ENCODE measurements at places on chromosomes 12 and 14.
A peak's percentile ranks its signal among the peaks of the same experiment; 100 is the strongest.

GRCh38 chr12:47360093-47360480, 280.3 kb upstream of the AMIGO2 start:
- DNase-seq, result no peak

DNA sequence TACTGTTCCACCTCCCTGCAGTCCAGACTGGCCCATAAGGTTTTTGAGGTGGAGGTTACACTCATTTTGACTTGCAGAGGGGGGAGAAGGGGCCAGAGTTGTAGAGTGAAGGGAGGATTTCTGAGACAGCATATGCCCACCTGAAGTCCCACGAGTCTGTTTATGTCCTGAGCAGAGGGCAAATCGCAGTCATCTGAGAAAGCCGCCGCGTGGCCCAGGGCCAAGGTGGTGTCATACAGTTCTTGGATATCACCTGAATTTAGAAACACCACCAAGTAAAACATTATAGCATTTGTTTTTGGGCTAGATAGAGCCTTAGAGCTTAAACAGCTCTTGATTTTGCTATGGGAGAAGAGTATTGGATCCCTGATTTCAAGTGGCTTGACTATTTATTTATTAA, 30.9 kb downstream of the TDG start:
- no peak for DNase-seq

DNA sequence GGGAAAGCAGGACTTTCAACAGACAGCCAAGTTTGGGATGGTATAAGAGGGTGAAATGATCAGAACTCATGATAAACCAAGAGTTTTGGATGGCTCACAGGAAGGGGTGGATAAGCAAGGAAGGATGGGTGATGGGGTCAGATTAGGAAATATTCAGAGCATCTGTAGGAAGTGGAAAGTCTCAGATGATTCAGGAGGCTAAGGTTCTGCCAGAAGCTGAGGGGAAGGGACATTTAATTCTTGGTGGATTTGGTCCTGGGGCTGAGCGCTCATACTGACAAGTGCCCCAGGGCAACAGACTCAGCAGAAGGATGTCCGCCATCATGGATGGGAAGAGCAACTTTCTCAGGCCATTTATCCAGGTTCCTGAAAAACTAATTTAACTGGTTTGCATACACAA, 28.4 kb upstream of the BDKRB2 start:
- DNase-seq, result peak; percentile 64

GRCh38 chr12:29148596-29148910, 525 bp upstream of the FAR2 start:
- peak; percentile 22 for DNase-seq

- peak; percentile 41 for DNase-seq
Observed at GRCh38 chr12:62722971-62723680, 211.8 kb downstream of the PPM1H start.

- DNase-seq, result no peak
Observed at GRCh38 chr12:7784701-7785100, 4.5 kb upstream of the NANOG start.

DNA sequence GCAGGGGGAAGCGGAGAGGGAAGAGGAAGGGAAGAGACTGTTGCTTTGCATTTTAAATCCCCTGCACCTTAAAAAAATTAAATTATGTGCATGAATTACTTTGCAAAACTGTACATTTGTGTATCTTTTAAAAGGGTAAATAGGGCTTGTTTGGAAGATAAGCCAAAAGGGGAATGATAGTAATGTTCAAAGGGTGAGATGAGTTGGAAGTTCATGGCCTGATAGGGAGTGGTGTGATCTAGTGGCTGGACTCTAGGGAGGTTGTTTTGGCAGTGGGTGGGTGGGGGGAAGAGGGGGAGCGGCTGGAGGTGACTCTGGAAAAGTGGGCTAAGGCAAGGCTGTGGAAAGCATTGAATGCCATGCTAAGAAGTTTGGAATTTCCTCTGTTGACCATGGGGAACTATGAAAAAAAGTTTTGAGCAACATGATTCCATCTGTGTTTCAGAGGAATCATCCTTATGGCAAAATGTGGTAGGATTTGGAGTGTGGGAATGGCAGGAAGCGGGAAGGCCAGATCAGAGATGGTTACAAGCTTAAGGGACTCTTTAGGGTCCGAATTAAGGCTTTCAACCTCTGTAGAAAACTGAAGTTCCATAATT, 25.5 kb upstream of the EMP1 start:
- peak; percentile 38 for DNase-seq

GRCh38 chr12:55445357-55445756, 1.5 kb downstream of the OR6C2 start:
- DNase-seq, result no peak

GRCh38 chr14:31898838-31899528, 178.1 kb upstream of the ARHGAP5 start:
- no peak for DNase-seq

DNA sequence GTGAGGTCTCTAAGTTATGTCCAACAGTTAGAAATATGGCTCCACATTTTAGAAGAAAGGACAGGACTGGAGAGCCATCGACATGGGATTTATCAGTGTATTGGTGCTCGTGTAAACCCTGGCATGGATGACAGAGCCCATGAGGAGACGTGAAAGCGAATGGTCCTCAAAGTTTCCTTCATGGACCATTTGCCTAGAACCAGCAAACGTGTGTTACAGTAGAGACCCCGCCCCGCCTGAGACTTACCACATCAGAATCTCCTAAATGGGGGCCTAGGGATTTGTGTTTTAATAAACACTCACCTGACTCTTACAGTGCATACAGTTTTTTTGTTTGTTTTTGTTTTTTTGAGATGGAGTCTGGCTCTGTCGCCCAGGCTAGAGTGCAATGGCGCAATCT, 12.2 kb downstream of the EVL start:
- no peak for DNase-seq

GRCh38 chr14:76486251-76486743, 110.4 kb downstream of the ESRRB start:
- no peak for DNase-seq

- no peak for DNase-seq
Observed at GRCh38 chr14:22263961-22264360, 325.1 kb downstream of the DAD1 start.

DNA sequence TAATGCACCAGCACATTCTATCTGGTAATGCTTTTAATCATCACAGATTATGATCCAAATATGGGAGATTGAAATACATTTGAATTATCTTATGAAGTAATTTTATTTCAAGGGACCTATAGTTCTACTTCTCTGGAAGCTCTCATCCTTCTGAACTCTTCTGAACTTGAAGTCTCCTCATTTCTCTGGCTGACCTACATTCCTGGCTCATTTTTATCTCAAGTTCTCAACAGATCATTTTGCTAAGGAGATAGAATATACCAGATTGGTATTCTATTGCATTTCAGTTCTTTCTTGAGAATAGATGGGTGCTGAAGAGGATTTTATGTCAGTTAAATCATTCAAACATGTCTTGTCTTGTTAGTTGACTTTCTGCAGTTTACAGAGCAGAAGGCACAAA, 7.9 kb downstream of the HMGA2 start:
- no peak for DNase-seq

- peak; percentile 47 for DNase-seq
Observed at GRCh38 chr12:53232646-53233461, 845 bp upstream of the RARG start.

- no peak for DNase-seq
Observed at GRCh38 chr12:7872566-7873319, at the start of gene SLC2A14. SLC2A14 (minus strand) TSS chr12:7872915; CDS start chr12:7869880, 3,035 bp downstream.

GRCh38 chr12:104177663-104178501, 37.7 kb upstream of the TXNRD1 start:
- peak; percentile 97 for DNase-seq

DNA sequence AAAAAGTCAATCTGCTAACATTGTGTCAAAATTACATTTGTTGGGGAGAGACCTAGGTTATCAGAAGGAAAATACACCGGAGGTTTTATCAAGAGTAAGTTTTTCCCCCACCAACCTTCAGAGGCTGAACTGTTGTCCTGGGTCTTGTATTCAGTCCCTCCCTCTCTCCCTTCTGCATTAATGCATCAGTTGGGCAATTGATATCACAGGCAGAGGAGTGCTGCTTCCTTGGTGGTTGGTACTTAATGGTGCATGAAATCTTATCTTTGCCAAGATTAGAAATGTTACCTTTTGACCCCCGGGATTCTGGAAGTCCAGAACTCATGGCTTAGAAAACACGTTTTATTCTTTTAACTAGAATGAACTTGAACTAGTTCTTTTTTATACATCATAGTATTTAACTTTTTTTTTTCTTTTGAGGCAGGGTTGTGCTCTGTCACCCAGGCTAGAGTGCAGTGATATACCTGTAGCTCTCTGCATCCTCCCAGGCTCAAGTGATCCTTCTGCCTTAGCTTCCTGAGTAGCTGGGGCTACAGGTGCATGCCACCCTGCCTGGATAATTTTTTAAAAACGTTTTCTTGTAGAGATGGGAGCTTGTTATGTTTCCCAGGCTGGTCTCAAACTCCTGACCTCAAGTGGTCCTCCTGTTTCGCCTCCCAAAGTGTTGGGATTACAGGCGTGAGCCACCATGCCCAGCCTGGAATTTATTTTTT, 4.9 kb downstream of the PCBP2 start:
- no peak for DNase-seq

DNA sequence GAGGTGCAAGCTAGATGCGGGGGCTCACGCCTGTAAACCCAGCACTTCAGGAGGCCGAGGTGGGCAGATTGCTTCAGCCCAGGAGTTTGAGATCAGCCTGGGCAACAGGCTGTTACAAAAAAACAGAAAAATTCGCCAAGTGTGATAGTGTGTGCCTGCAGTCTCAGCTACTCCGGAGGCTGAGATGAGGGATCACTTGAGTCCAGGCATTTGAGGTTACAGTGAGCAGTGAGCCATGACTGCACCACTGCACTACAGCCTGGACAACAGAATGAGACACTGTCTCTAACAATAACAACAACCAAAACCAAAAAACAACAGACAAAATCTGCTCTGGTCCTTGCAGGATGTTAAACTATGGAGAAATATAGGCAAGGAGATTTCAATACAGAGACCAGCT, 13.9 kb downstream of the BTBD7 start:
- peak; percentile 7 for DNase-seq

DNA sequence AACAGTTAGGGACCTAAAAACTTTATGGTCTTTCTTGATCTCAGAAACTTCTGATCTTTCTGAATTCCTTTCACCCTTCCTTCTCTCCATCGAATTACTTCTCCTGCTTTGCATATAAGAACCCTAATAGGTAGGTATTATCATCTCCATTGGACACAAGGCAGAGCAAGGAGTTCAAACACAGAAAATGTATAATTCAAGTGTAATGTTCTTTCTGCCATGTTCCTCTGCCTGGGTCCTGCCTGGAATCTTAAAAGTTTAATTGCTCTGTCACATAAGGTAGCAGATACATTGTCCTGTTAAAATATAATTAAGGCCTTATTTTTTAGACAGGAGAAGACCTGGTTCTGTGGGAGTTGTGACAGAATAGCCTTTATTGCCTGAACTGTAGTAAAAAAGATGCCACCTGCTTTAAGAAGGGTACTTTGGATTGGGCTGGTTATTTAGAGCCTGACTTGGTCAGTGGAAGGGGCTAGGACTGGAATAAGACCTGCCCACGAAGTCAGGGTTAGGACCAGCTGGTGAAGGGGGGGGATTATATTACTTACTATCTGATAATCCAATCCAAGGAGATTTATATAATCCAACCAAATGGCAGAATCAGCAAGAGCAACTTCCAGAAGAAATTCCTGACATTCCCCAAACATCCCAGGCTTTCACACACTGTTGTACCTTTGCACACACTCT, 10.4 kb downstream of the G2E3 start:
- peak; percentile 41 for DNase-seq

GRCh38 chr14:77306851-77307496, 13.7 kb downstream of the POMT2 start:
- DNase-seq, result peak; percentile 62
